ENCODE measurements at places on chromosomes 11 and 22. TPM values are rescaled to one million over a fixed set of nuclear protein-coding genes. Genes with fewer than 3 reads are reported as not detected.

GRCh38 chr22:38243007-38243765, 29.6 kb downstream of the TMEM184B start:
- DNase-seq: peak; percentile 69

DNA sequence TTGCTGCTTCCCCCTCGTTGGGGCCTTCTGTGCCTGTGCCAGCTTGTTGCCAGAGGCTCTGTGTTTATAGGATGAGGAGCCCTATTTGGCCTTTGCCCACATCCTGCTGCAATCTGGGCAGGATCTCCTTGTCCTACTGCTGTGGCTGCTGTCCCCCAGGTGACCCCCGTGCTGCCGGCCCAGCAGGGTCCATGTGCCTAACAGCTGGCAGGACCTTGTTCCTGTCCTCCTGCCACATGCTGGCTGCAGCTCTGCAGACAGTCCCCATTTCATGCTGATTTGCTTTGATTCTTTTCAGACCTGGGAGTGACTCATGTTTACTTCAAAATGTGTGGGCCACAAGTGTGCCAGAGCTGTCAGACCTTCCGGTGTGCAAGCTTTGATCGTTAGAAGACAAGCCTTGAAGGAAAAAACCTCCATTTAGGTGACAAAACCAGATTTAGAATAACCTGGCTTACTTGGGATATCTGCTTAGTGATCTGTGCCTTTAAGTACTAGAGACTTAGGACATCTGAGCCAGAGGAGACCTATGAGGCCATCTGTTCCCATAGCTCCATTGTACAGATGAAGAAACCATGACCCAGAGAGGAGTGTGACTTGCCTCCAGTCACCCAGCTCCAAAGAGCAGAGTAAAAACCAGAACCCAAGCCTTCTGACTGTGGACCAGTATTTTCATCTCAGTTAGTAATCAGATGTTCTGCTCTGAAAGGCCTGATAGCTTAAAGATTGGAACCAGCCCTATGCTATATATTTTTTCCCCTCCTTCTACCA, 11.1 kb downstream of the NAV2 start:
- DNase-seq: peak; percentile 32

DNA sequence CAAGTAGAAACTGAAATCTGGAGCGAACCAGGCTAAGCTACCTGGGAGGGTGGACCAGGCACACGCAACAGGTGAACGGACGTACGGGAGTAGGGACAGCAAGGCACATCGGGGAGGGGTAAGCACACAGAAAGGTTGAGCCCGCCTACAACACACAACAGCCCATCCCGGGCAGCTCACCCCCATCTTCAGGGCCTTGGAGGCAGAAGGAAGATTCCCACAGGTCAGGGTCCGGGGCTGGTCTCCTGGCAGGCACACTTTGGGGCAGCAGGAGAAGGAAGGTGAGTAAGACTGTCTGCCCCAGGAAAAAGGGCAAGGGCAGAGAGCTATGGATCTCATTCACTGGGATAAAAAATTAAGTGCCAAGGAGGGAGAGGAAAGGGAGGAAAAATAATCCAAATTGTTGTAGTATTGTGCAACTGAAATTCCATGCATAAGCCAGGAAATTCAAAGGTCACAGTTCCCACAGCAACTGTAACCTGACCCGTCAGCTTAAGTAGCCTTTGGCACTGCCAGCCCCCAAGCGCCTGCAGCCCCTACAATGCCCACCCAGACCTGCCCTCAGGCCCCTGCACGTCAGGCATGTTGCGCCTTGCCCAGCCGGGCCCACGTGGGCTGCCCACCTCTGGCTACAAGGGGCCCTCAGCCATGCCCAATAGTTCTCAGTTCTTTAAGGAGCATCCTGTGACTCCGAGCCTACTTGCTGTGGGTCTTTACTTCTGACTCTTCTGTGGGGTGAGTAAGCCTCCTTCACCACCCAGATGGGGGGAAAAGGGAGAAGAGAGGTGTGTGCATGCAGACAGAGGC, 51.8 kb downstream of the MICAL3 start:
- DNase-seq: no peak

GRCh38 chr11:133249065-133249464, 283.2 kb downstream of the OPCML start:
- DNase-seq: no peak

- DNase-seq: no peak
Measured at GRCh38 chr22:23108249-23109078, 33.3 kb downstream of the RSPH14 start.

GRCh38 chr11:12158909-12159308, 48.5 kb downstream of the MICAL2 start:
- no peak for DNase-seq

DNA sequence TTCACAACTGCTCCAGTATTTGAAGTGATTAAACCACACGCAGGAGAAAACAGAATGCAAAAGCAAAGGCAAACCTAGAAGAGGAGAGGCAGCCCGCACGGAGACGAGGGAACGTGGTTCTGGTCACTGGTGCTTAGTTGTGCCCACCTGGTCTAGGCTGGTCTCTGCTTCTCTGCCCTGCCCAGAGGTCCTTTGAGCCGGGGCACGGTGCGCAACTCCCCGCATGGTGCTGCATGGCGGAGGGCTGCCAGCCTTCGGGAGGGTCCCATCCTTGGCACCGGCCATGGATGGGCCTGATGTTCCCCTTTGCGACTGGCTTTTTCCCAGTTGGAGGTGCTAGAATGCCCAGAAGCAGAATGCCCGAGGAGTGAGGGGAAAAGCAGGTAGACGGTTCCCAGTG, 46.1 kb downstream of the KCNC1 start:
- no peak for DNase-seq

GRCh38 chr11:73260127-73260457, 12.0 kb upstream of the P2RY6 start:
- no peak for DNase-seq

GRCh38 chr11:12170984-12171383, 60.6 kb downstream of the MICAL2 start:
- DNase-seq: no peak

- peak; percentile 39 for DNase-seq
Measured at GRCh38 chr11:63882555-63883242, 34.3 kb downstream of the RCOR2 start.

- no peak for DNase-seq
Measured at GRCh38 chr11:16312233-16312765, 44.0 kb downstream of the SOX6 start.

PLA2G6 gene
- 8.3 TPM for total RNA-seq

OR51L1 gene
- total RNA-seq: not detected

TRIM29 gene
- total RNA-seq: not detected

KRTAP5-8 gene
- total RNA-seq: not detected

FGF3 gene
- not detected for total RNA-seq

ARHGAP8 gene
- total RNA-seq: not detected

SYNGR1 gene
- total RNA-seq: 40.5 TPM
